ENCODE measurements at places on chromosomes 5 and 9. TPM values are rescaled to one million over a fixed set of nuclear protein-coding genes. Genes with fewer than 3 reads are reported as not detected.

FLT4 gene
- total RNA-seq = 4.2 TPM

LCN9 gene
- not detected for total RNA-seq

- no peak for DNase-seq
These were observed 58.5 kb downstream of the CNTRL start for GRCh38 chr9:121133104-121133816.

- DNase-seq = no peak
These were observed 449.6 kb upstream of the BRINP1 start for GRCh38 chr9:119818726-119819435.

STING1 gene
- total RNA-seq = 123 TPM

DNA sequence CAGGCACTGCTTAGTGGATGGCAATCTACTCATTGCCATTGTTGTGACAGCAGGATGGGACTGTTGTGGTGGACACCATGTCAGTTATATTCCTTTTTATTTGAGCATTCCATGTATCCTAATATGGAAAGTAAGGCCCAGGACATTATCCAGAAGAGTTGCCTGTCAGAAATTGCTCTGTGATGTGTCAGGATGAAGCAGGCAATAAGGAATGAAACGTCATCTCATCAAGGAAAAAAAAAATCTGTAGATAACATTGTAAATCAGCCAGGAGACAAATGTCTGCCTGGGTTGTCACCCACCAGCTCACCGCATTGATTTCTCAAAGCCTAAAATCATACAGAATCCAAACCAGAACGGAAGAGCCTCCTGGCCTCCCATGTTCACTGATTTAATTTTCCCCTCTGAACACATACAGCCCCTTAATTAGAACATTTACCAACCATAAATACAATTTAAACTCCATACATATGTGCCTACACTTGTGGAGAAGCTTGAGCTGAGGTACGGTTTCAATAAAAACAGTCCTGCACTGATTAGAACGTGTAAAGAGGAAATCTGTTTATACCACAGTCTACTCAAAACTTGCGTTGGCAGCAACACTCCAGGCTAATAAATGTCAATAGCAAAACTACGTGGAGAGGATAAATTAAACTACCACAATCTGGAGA, 73.9 kb downstream of the FOXD1 start:
- DNase-seq = no peak
